ENCODE measurements at places on chromosomes 6 and 20.

DNA sequence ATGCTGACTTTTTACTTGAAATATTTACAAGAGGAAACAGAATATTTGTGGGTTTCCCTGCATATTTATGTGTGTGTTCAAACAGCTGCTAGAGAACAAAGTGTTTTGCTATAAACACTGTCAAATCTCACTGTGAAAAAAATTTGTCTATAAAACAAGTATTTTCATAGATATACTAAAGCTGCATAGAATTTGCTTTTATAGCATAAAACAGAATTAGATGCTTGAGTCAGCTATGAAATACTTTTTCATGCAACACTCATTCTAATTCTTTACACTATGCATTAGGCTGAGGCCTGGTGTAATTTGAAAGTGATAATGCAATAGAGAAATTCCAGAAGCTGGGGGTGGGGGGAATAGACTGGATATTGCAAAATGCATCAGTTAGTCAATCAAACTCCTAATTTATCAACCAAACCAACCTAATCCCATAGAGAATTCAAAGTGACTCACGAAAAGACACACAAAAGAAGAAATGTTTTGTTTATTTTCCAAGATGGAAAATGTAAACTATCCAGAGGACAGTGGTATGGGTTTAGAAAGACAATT is 148.2 kb downstream of the LAMA2 start:
- no peak for DNase-seq

DNA sequence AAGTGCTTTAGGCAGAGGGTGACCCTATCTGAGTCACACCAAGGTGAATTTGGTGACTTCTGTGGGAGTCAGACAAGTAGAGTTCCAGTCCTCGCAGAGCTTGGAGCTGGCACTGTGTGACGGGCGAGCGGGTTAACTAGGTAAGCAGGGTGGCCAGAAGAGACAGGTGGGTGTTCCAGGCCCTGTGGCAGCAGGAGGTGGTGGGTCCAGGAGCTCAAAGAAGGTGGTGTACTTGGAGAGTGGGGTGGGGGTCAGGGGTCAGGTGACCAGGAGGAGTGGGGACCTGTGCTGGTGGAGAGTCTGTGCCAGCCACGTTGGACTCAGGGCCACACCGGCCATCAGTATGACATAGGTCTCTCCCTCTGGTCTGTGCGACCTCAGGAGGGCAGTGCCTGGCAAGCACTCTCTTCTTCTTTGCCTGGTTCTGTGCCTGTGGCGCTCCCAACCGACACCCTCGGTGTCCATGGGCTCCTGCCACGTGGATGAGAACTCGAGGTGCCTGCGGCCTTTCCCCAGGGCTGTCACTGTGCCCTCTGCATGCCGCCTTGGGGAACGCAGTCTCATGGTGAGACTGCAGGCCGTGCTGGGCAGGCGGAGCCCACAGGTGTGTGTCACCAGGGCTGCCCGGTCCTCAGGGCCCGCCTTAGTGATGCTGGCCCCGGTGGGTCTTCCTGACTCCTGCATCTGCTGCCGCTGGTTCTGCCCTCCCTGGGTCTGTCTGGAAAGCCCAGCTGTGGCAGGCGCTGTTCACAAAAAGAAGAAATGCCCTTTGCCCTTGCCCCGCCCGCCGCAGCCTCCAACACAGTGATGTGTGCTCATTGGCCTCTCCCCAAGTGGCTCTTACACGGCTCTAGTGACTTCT is 1.6 kb downstream of the MRGBP start:
- DNase-seq: peak; percentile 13

GRCh38 chr6:89536231-89536630 is 102.3 kb downstream of the LYRM2 start:
- no peak for DNase-seq

- no peak for DNase-seq
These were observed 48.1 kb upstream of the MC3R start for GRCh38 chr20:56200456-56200855.

DNA sequence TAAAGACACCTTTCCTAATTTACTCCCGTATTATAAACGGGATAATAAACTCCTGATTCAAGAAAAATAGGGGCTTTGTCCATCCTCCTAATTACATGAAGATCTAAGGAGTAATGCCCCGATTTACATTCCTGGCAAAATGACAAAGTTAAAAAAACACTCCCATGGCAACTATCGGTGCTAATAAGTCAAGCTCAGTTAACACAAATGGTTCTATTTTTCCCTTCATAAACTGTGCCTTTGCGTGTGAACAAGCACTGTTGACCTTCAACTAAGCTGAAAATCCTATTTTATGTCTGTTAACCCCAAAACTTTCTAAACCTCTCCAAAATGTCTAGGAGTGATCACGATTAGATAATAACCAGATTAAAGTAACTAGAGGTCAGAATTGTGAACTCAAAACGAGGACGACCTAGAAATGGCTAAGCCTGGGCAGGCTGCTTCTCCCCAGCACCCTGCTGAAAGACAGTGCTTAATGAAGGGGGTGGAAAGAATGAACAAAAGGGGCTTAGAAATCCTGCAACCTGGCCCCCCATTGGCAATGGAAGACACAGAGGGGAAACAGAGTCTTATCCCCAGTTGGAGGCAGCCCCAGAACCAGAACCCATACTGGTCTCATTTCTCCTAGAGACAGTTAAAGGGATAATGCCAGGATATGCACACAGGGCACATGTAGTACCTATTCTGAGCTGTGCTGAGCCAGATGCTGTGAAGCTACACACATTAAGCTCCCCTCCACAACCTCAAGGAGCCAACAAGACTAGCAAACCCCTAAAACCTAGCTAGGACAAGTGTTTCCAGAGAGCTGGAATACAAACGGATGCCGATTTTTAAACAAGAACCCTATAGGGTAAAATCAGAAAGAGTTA is 23.0 kb downstream of the SLC23A2 start:
- DNase-seq: no peak

DNA sequence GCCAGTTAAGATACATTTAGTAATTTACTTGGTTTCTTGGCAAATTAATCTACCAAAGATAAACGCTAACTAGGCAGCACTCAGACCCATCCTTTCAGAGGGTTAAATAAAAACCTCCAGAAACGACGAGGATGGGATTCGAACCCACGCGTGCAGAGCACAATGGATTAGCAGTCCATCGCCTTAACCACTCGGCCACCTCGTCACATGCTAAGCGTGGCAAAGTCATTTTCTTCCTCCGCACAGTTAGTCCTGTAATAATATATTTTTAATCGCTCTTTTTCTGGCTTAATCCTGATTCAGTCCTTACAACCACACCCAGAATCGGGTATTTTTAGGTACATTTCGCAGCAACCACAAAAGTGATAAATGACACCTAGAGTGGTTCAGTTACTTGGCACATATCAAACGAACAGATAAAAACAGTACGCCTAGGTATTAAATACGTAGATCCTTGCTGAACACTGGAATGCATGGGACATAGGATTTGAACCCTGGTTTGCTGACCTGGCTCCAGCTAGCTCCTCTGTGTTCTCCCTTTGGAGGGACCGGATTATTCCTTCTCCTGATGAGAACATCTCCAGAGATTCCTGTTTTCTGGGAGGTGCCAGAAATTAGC is 71.6 kb downstream of the GPX5 start:
- no peak for DNase-seq

DNA sequence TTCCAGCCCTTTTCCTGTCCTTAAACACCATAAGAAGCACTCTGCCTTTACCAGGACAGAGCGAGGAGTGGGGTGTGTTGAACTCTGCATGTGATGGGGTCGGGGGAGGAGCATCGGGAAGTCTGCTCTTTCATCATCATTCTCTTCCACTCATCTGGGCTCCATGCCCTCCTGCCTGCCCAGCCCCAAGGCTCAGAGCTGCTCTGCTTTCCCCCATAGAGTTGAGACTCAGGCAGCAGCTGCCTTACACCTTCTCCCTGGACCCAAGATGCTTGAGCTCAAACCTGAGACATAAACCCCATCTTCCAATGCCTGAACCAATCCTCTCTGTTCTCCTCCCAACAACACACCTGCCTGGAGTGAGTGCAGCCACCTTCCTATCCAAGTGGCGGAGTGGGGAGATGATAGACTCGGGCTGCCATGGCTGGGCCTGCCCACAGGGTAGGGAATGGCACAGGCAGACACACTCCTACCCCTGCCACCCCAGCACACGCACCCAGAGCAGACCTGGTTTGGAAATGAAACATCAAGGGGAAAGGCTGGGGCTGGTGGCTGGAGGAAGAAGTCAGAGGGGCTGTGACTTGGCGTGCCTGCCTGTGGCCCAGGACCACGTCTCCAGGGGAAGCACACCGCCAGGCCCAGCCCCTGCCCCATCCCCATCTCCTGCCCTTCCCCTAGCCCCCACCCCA is 28.4 kb downstream of the TFEB start:
- no peak for DNase-seq

DNA sequence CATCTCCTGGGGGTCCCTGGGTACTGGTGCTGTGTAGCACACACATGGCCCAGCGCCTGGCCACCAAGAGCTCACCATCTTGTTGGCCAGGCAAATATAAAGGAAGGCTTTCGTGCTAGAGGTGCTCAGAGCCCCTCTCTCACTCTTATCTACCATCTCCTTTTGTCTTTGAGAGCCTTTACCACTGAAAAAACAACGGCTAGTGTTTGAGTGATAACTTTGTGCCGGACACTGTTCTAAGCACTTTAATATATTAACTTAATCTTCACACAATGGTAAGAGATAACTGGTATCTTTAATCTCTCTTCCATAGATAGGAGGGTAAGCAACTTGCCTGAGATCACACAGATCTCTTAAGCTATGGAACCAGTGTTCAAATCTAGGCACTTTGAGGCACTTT is 21.5 kb upstream of the ARHGAP18 start:
- DNase-seq: no peak

DNA sequence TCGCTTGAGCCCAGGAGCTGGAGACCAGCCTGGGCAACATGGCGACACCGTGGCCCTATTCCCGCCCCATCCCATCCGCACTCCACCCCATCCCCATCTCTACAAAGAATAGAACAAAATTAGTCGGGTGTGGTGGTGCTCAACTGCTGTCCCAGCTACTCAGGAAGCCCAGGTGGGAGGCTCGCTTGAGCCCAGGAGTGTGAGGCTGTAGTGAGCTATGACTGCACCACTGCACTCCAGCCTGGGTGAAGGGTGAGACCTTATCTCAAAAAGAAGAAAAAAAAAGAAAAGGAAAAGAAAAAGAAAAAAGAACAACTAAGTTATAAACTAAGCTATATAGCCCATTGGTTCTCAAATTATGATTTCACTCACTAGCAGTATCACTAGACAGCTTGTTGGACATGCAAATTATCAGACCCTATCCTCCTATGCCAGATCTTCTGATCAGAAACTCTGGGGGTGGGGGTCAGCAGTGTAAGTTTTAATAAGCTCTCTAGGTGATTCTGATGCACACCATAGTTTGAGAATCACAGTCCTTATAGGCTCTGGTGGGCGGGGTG is 491 bp upstream of the ITCH start:
- no peak for DNase-seq

GRCh38 chr6:133623065-133623464 is 265.8 kb upstream of the TCF21 start:
- DNase-seq: no peak

DNA sequence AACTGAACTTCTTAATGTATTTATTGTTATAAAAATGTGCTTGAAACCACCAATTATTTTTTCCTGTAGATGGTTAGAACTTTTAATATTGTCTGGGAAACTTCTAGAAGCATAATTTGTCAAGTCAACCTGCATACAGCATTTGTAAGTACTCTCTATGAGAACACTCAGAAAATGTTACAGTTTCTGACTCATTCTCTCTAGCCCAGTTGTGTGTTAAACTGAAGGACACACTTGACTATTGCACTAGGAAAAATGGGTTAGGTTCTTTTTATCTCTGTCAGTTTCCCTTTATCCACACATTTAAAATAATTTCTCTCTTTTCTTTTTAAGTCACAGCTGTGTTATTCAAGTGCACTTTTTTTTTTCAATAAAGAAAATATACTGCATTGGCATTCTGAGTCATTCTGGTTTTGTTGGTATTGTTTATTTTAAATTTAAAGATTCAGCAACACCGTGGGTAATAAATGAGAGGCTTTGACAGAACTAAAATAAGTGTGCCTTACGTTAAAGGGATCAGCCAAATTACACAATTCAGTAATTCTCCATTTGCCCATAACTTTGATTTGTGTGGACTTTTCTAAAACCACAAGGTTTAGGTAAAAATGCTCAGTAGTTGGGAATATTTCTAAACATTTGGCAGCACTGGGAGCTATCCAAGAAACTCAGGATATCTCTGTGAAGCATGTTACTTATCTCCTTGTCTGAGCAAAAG is 50.7 kb downstream of the OPN5 start:
- no peak for DNase-seq

- DNase-seq: no peak
These were observed 750.2 kb downstream of the HDGFL1 start for GRCh38 chr6:23319582-23319981.

DNA sequence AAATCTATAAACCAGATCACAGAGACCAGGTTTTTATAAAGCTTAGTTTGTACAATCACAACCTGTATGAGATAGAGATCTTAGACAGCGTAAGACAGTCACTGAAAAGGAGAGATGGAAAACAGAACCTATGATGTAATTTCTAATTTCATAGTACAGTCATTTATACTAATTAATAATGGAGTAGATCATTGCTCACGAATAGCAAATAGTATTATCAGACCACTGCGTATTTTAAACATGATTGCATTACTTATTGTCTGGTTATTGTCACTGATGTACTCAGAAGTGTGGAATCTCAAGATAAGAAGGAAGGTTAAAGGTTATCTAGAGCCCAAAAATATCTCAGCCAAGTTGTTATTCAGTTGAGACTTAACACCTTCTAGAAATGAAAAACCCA is 115.6 kb downstream of the KHDC1L start:
- no peak for DNase-seq

GRCh38 chr20:62141397-62142251 is 1.6 kb downstream of the PSMA7 start:
- DNase-seq: peak; percentile 22

- peak; percentile 56 for DNase-seq
These were observed 24.6 kb downstream of the FOXO3 start for GRCh38 chr6:108585359-108585758.

DNA sequence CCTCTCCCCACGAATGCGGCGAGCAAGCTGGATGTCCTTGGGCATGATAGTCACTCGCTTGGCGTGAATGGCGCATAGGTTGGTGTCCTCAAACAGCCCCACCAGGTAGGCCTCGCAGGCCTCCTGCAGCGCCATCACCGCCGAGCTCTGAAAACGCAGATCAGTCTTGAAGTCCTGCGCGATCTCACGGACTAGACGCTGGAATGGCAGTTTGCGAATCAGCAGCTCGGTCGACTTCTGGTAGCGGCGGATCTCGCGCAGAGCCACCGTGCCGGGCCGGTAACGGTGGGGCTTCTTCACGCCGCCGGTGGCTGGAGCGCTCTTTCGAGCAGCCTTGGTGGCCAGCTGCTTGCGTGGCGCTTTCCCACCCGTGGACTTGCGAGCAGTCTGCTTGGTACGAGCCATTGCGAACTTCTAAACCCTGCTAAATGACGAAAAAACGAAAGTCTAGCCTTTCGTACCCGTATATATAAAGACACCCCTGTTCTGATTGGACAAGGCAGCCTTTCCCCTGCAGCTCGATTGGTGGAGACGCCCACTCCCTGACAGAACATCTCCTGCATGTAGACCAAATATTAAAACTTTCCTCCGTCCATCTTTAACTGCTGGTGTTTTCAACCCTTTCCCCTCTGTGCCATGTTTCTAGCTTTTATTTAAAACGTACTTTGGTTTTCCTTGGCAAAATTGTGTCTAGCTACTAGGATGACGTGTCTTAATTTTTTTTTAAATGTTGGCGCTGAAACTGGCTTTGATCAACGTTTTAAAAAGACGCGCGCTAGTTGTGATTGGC is 109.8 kb downstream of the HFE start:
- DNase-seq: peak; percentile 88

GRCh38 chr6:5028921-5029320 is 25.1 kb upstream of the RPP40 start:
- DNase-seq: no peak

GRCh38 chr6:6661684-6662083 is 73.2 kb downstream of the LY86 start:
- DNase-seq: no peak

GRCh38 chr20:21159658-21160380 is 33.9 kb downstream of the KIZ start:
- no peak for DNase-seq
